Testis (tissue), 5 donors: ENCODE measurements at places on chromosomes 2 and 18. TPM values are rescaled to one million over a fixed set of nuclear protein-coding genes. Genes with fewer than 3 reads are reported as not detected.
A peak's percentile ranks its signal among the peaks of the same experiment; 100 is the strongest.

The CD207 gene
- 0.79 TPM for total RNA-seq

DNA sequence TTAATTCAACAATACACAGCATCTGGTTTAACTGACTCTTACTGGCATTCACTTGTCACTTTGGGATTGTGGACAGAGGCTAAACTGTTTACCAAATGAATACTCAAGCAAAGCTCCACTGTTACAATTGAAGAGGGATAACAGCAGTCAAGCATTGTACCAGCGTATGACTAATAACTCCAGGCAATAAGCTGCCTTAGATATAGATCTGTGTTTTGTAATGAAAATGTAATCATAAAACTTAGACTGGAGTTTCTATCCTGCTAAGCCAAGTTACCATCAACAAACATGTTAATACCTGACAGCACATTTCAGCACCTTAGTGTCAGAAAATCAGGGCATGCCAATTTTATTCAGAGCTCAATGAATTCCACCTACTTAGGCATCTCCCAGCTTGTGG lies 889.5 kb downstream of the EPHA4 start:
- H3K4me3 ChIP-seq, result no peak overlapping the region
- H3K4me1 ChIP-seq, result no peaks in the 10 kb centered on the region
- no peaks in the 10 kb centered on the region for H3K27me3 ChIP-seq
- no peaks in the 10 kb centered on the region for H3K36me3 ChIP-seq
- DNase-seq, result no peak
- H3K27ac ChIP-seq, result no peak overlapping the region

DNA sequence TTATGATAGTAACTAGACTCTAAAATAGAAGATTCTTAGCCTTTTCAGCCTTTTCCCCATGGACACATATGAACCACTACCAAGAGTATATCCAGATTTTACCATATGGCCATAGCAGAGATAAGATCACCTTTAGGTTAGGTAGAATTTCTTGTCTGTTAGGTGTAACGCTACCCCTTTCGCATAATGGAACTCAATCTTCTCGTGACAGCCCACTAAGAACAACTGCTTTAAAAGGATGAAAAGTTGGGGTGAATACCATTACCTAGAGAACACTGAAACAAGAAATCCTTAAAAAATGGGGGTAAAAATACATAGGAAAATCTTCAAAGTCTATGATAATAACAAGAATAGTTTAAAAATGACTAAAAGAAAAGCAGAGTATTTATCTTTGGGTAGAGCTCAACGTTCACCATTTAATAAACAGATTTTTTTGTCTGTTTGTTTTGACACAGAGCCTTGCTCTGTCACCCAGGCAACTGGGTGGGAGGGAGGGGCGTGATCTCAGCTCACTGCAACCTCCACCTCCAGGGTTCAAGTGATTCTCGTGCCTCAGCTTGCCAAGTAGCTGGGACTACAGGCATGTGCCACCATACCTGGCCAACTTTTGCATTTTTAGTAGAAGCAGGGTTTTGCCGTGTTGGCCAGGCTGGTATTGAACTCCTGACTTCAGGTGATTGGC lies 67.2 kb downstream of the VIL1 start:
- no peak overlapping the region for H3K27ac ChIP-seq
- H3K4me3 ChIP-seq, result no peak overlapping the region

DNA sequence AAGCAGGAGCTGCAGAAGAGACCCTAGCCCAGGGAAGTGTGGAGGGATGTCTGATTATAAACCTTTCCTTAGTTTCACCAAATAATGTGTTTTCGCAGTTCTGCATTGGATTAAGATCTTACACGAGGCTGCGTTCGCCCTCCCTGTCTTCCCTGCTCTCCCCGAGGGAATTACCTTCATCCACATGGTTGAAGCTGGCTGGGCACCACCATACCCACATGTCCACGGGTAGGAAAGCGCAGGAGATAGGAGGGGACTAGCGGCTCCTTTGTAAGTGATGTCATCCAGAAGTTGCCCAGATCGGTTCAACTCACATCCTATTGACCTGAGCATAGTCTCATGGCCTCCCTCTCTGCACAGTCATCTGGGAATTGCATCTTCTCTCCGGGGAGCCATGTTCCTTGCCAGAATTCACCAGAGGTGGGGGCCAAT lies 1.1 kb downstream of the TTL start:
- peak overlapping the region; percentile 87 for H3K27ac ChIP-seq
- no peaks in the 10 kb centered on the region for H3K36me3 ChIP-seq
- peaks cover 7% of the 10 kb centered on the region for H3K4me1 ChIP-seq
- H3K27me3 ChIP-seq, result no peaks in the 10 kb centered on the region
